ENCODE measurements at places on chromosomes 11 and 22.

DNA sequence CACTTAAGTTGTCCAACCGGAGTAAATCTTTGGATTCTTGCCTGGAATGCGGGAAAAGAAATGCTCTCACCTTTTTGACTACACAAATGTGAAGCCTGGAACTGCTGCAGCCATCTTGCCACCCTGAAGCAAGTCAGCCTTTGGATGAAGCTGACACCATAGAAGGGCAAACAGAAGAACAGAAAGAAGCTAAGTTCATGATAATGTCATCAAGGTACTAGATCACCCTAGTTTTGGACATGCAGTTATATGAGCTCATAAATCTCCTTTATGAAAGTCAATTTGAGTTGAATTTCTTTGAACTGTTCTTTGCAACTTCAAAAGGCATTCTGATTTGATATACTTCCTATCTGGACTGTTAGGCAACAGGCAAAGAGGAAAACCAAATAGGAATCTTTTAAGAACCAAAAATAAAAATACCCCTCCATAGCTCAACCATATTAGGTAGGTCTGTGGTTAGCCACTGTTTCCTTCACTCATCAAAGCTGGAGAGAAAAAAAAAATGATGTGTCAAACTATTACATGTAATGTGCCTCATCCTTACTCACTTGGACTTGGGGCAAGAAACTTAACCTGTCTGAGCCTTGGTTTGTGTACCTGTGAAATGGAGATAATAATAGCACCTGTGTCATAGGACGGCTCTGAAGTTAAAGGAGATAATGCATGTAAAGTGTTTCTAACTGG is 91.9 kb downstream of the WT1 start:
- no peak for DNase-seq

- no peak for DNase-seq
Observed at GRCh38 chr11:79670882-79671281, 230.1 kb upstream of the TENM4 start.

DNA sequence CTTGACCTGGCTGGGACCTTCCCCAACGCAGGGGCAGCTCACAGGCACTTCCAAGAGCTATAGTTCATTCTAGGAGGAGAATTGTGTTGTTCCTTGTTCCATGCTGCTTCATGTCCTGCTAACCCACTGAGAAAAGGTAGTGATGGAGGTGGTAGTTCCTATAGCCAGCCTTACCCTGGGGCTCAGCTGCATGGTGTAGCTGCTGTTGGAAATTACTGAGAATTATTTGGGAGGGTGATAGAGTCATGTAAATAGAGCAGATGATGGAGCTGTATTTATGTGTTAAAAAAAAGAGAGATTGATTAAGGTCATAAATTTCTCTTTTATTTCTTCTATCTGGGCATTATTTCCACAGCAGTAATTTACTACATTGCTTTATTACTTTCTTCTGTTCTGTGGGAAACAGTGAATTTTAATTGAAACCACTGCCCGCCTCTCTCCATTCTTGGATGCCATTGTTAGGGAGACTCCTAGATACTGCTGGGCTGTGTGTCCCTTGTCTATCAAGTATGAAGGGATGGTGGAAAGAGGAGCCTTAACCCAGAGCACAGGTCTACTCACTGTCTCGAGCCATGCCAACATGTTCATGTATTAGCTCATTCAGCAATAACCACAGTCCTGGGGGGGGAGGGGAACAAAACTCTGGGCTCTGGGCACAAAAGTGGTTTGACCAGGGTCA is 309.2 kb downstream of the FAT3 start:
- DNase-seq = no peak

- DNase-seq = no peak
Observed at GRCh38 chr11:47512701-47513100, 40.2 kb downstream of the CELF1 start.

GRCh38 chr11:106761745-106762144 is 256.5 kb downstream of the GUCY1A2 start:
- no peak for DNase-seq

- peak; percentile 20 for DNase-seq
Observed at GRCh38 chr11:34300026-34300925, 57.5 kb downstream of the ABTB2 start.

DNA sequence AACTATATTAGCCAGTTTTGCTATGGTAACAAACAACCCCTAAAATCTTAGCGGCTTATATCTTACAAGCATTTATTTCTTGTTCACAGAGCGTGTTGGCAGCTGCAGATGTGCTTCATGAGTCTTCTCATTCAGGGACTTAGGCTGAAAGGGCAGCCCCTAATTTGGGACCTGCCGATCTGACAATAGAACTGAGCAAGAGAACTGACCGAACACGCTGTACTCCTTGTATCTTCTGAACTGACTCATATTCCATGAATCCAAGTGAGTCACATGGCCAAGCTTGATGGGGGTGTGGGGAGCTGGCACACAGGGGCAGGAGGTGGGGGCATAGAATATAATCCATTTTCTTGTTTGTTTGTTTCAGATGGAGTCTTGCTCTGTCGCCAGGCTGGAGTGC is 481.7 kb upstream of the CADM1 start:
- DNase-seq = no peak

DNA sequence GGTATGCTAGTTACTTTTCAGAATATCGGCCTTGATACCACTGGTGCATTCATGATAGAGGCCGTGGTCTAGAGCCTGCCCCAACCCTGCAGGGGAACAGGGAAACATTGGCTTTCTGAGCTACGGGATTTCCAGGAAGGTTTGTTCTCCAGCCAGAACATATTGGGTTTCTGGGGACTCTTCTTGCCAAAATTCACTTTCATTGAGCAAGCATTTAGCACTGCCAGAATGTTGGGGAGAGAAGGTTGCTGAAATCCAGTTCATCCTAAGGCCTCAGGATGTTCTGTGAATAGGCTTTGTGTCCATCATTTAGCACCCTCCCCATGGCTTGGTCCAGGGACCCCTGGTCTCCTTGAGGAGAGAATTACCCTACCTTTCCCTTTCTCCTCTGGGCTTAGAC is 36.7 kb downstream of the DRG1 start:
- DNase-seq = no peak

GRCh38 chr11:61766353-61766841 is 14.0 kb downstream of the MYRF start:
- DNase-seq = peak; percentile 93

- DNase-seq = no peak
Observed at GRCh38 chr11:115887727-115888126, 383.5 kb upstream of the CADM1 start.

GRCh38 chr11:35517481-35517880 is 7.9 kb downstream of the PAMR1 start:
- no peak for DNase-seq

- DNase-seq = no peak
Observed at GRCh38 chr22:25692397-25693267, 49.4 kb upstream of the MYO18B start.

DNA sequence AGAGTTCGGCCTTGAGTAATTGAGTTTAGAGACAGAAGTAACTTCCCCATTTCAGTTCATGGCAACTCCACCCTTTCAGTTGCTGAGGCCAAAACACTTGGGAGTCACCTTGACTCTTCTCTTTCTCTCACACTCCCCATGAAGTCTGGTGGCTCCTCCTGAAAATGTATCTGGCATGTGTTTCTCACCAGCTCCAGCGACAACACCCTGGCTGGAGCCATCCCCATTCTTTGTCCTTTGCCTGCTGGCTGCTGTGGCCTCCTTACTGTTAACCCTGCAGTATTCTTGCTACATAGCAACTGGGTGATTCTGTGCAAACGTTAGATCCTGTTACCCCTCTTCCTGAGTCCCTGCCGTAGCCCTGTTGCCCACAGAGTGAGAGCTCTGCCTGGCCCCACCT is 23.8 kb downstream of the SLC6A5 start:
- DNase-seq = no peak

DNA sequence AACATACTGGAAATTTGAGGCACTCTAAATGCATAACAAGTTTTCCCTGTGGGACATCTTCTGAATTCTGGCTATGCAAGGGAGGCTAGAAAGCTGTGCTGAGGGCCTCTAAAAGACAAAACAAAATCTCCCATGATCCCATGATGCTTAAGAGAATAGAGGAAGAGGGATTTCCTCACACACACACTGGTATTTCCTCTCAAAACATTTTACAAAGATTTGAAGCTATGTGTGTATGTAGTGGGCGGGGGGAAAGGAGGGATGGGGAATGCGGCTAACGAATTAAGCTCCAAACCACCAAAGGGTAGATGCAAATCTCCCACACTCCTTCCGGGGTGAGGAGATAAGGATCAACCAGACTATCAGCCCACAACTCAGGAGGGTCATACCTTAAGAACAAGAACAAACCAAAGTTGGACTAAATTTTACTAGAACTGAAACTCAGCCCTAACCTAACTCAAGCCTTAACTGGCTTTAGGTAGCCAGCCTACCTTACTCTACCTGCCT is 6.0 kb downstream of the OR2AT4 start:
- no peak for DNase-seq

DNA sequence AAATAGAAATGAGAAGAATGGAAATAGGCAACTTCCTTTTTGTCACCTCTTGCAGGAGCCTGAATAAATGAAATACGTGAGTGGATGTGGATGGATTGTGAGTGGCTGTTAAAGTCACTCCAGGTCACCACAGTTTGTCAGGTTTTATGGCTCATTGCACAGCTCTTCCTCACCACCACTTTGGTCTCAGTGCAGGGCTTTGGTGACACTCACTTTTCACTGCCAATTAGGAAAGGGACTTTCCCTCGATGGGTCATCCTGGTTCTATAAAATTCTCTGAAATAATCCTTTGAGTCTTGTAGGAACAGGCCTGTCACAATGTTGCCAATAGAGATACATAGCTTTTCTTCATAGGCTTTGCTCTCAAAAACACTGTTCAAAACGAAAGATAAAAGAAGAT is 172.4 kb upstream of the C11orf87 start:
- DNase-seq = no peak

- peak; percentile 93 for DNase-seq
Observed at GRCh38 chr11:95877291-95877690, 46.6 kb downstream of the MTMR2 start.

DNA sequence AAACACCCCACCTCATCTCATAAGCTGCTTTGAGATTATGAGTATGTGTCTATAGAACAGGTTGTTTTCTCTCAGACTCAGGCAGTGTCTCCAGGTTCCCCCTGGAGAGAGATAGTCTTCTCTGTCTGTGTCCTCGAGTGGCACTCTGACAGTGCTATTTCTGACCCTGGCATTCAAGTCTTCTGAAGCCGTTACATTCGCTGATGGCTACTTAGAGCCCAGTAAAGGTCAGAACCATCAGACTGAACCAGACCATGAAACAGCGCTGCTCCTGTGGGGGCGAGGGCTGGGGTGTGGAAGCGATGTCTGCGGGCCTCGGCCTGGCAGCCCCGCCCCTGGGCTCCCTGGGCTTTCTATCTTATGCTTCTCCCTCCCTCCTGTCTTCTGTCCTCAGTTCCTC is 23.5 kb downstream of the SHISA8 start:
- no peak for DNase-seq

DNA sequence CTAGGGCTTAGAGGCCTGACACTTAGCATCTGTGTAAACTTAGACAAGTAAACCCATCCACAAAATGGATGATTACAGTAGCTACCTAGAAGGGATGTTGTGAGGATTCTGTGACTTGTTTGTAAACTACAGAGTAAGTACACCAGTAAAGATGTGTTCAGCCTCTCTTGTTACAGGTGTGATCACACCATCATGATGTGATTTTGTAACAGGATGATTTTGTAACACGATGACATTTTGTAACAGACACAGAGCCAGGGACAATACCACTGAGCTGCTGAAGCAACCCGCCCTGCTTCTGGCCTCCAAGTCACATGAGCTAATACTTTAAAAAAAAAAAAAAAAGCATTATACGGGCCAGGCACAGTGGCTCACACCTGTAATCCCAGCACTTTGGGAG is 17.0 kb downstream of the FADD start:
- DNase-seq = no peak

DNA sequence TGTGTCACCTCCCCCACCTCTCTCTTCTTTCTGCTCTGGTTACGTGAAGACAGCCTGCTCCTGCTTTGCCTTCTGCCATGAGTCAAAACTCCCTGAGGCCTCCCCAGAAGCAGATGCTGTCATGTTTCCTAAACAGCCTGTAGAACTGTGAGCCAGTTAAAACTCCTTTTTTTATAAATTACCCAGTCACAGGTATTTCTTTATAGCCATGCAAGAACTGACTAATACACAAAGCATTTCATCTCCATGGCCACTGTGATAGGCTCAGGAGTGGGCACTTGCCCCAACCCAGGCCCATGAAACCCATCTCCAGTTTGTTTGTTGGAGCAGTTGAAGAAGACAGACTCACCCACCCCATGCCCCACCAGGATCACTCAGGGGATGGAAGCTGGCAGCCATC is 253.3 kb upstream of the ISX start:
- peak; percentile 91 for DNase-seq

DNA sequence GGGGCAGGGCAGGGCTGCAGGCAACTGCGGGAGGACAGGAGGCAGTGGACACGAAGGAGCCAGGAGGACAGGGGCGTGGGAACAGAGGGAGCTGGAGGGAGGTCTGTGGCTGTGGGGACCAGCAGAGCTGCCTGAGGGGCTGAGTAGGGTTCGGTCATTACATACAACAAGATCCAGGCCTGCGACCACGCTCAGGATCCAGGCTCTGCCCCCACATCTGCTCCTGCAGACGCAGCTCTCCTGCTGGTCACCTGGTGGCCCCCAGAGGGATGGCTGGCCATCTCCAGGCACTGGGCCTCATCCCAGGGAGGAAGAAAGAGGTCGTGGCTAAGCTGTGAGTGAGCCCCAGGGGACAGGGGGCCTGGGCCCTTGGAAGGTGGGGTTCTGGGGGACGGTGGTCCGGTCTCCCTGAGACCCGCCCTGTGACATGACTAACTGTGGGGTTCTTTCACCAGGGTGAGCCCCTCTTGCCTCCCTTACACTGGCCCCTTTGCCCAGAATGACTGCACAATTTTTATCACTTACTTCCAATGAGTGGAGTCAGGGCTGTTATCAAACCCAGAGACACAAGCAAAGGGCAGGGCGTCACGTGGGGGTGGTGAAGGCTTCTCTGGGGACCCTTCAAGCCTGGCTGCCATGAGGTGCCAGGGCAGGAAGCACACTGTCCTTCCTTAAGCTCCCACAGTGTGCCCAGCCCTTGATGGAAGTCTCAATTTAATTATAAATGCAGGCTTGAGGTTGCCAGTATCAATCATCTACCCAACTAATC is 6.7 kb upstream of the APOBEC3A start:
- no peak for DNase-seq

DNA sequence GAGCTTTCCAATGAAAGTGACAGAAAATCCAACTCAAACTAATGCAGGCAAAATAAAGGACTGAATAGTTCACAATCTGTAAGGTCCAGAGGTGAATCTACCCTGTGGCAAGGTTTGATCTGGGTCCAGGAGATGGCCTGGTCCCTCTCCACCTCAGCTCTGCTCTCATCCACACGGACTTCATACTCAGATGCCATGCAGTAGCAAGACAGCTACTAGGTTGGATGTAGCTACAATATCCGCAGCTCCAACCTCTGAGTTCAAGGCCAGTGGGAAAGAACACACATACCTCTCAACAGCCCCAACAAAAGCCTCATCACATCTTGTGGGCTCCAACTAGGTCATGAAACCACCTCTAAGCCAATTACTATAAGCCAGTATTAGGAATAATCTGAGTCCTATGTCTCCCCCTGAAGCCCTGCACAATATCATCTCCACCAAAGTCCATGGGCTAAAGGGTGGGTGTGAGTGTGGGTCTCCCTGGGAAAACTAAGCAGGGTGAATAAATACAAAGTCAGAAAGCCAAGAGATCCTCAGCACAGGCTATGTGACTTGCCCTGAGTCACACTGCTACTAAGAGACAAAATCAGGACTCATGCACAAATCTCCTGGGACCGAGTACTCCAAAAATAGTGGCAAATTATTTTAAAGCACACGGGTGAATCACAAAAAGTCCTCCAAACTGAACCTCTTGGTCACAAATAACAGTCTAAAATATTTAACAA is 78.8 kb downstream of the LARGE1 start:
- no peak for DNase-seq
